MG63 (cell line): ENCODE measurements at places on chromosomes 11 and 22. TPM values are rescaled to one million over a fixed set of nuclear protein-coding genes. Genes with fewer than 3 reads are reported as not detected.

The NELL1 gene
- not detected in 2 replicates for total RNA-seq

The RASSF10 gene
- total RNA-seq, result not detected in 2 replicates

The JAM3 gene
- 5.7 and 5.8 TPM in 2 replicates for total RNA-seq

The VPREB1 gene
- total RNA-seq, result not detected in 2 replicates

The FGF4 gene
- not detected in 2 replicates for total RNA-seq

The ZBTB16 gene
- total RNA-seq, result not detected in 2 replicates

The CASP5 gene
- not detected in 2 replicates for total RNA-seq

The SCT gene
- not detected in 2 replicates for total RNA-seq

The CRACR2B gene
- total RNA-seq, result not detected in 2 replicates

The TSPAN32 gene
- 4.3 and 6.0 TPM in 2 replicates for total RNA-seq

The ACR gene
- total RNA-seq, result not detected in 2 replicates

The MYOD1 gene
- not detected in 2 replicates for total RNA-seq

The F2 gene
- total RNA-seq, result 0.46 TPM in 1 of 2 replicates, not detected in the other

The MPPED1 gene
- not detected in 2 replicates for total RNA-seq

The CFAP68 gene
- 11.3 and 27.4 TPM in 2 replicates for total RNA-seq

The GGT1 gene
- total RNA-seq, result 2.2 TPM in 1 of 2 replicates, not detected in the other

The UBQLN3 gene
- total RNA-seq, result not detected in 2 replicates

The HTR3A gene
- not detected in 2 replicates for total RNA-seq

The TRIM51 gene
- total RNA-seq, result not detected in 2 replicates

The OR10A6 gene
- total RNA-seq, result not detected in 2 replicates

The RNASEH2C gene
- total RNA-seq, result 28.2 and 73.1 TPM in 2 replicates

The C22orf42 gene
- not detected in 2 replicates for total RNA-seq
